Fibroblast of the aortic adventitia (primary cell): ENCODE measurements at places on chromosomes 12 and 14. TPM values are rescaled to one million over a fixed set of nuclear protein-coding genes. Genes with fewer than 3 reads are reported as not detected.

NRXN3 gene
- 0.18 and 0.41 TPM in 2 replicates for total RNA-seq

PIWIL1 gene
- not detected in 2 replicates for total RNA-seq

BMP4 gene
- 14.4 and 23.8 TPM in 2 replicates for total RNA-seq

DGLUCY gene
- 32.0 and 42.6 TPM in 2 replicates for total RNA-seq

GPR68 gene
- total RNA-seq = 1.3 and 17.1 TPM in 2 replicates

SELPLG gene
- total RNA-seq = 0.57 and 1.5 TPM in 2 replicates

ADCY6 gene
- 30.3 and 31.5 TPM in 2 replicates for total RNA-seq

ACSM4 gene
- not detected in 2 replicates for total RNA-seq

SERPINA3 gene
- 5.3 and 13.6 TPM in 2 replicates for total RNA-seq

CDK17 gene
- total RNA-seq = 33.4 and 49.1 TPM in 2 replicates

TDRD9 gene
- total RNA-seq = 0.45 and 4.5 TPM in 2 replicates

CDH24 gene
- 2.4 and 3.7 TPM in 2 replicates for total RNA-seq

MYO1A gene
- 0.09 and 3.4 TPM in 2 replicates for total RNA-seq

SLC2A14 gene
- total RNA-seq = not detected in 2 replicates

PLD4 gene
- total RNA-seq = 0.09 and 0.16 TPM in 2 replicates

TTC6 gene
- 0.16 and 0.36 TPM in 2 replicates for total RNA-seq

SRP54 gene
- 37.0 and 78.4 TPM in 2 replicates for total RNA-seq

MYL2 gene
- not detected in 2 replicates for total RNA-seq
